ENCODE measurements at places on chromosomes 11 and 22.

DNA sequence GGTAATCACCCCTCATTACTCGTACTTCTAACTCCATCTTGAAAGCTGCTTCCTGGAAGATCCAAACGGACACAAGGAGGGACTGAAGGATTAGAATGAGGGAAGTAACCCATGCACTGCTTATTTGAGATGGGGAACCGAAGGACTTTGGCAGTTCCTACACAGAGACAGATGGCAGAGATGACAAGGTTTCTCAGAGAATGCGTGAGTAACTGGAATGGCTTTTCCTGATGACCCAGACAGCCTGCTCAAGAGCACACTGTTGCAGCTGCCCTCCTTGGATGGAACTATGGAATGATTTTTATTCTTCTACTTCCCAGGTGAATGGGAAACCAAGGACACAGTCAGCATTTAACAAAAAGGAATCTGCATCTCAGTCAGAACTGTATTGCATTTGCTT is 7.3 kb downstream of the KCNJ11 start:
- no peak for DNase-seq

- no peak for DNase-seq
Measured at GRCh38 chr22:30922151-30922611, 46.4 kb downstream of the MORC2 start.

DNA sequence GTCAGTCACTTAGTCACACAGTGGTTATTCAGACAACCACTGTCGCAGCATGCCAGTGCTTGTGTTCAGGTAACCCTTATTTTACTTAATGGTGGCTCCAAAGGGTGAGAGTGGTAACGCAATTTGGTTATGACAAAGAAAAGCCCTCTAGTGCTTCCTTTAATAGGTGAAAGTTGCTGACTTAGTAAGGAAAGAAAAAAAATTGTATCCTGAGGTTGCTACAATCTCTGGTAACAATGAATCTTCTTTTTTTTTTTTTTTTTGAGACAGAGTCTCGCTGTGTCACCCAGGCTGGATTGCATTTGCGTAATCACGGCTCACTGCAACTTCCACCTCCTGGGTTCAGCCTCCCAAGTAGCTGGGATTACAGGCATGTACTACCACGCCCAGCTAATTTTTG is 64.5 kb downstream of the C11orf91 start:
- no peak for DNase-seq

- DNase-seq = no peak
Measured at GRCh38 chr11:30313580-30313979, 9.3 kb upstream of the ARL14EP start.

GRCh38 chr11:67576735-67577475 is 6.7 kb upstream of the GSTP1 start:
- peak; percentile 12 for DNase-seq

- peak; percentile 67 for DNase-seq
Measured at GRCh38 chr11:111777094-111778046, 11.2 kb upstream of the PPP2R1B start.

GRCh38 chr22:29629903-29630516 is 26.6 kb downstream of the NF2 start:
- DNase-seq = no peak

GRCh38 chr11:79100093-79100910 is 340.5 kb downstream of the TENM4 start:
- DNase-seq = peak; percentile 38

- DNase-seq = no peak
Measured at GRCh38 chr22:46795140-46795539, 32.7 kb downstream of the TBC1D22A start.

- DNase-seq = no peak
Measured at GRCh38 chr11:36467012-36467411, 43.1 kb downstream of the TRAF6 start.

GRCh38 chr11:134350381-134350780 is 18.6 kb downstream of the GLB1L2 start:
- DNase-seq = no peak

GRCh38 chr22:37354261-37354660 is 72.0 kb downstream of the CYTH4 start:
- DNase-seq = no peak

- DNase-seq = no peak
Measured at GRCh38 chr11:7555052-7555699, 41.4 kb downstream of the PPFIBP2 start.

DNA sequence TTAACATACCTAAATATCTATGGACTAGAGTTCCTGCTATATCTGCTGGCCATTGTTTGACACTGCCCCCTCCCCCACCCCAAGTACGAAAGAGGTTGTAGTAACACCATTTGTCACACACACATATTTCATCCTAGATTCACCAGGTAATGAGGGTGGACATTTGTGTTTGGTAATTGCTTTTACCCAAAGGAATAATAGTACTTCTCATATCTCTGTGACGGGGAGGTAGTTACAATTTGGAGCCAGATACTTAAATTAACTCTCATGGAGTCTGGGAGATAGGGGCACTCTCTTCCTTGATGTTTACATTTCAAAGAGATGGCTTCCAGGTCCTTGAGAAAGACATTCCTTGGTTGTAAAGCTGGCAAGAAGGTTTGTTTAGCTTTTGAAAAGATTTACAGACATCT is 38.7 kb downstream of the REXO2 start:
- no peak for DNase-seq

DNA sequence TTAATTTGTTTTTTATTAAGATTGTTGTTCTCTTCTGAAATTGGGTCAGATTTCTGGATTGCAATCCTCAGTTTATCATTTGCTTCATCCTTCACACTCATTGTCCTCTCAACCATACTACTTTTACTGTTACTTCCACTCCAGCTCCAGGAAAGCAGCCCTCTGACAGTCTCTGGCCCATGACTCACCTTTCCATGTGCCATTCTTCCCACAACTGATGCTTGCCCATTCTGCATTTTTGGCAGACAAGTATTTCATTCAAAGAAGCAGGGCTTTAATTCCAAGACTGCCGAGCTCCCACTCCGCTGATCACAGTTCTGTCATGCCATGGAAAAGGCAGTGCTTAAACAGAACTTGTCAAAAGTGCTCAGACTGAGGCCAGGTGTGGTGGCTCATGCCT is 139.2 kb downstream of the WNT11 start:
- no peak for DNase-seq

GRCh38 chr11:65386307-65387140 is at the start of gene FRMD8:
FRMD8 (plus strand) TSS chr11:65386637; CDS start chr11:65387037, 400 bp downstream.
- peak; percentile 86 for DNase-seq

GRCh38 chr22:46382524-46382923 is 47.0 kb downstream of the TRMU start:
- DNase-seq = no peak

GRCh38 chr22:36465232-36466021 is 16.0 kb downstream of the TXN2 start:
- no peak for DNase-seq

DNA sequence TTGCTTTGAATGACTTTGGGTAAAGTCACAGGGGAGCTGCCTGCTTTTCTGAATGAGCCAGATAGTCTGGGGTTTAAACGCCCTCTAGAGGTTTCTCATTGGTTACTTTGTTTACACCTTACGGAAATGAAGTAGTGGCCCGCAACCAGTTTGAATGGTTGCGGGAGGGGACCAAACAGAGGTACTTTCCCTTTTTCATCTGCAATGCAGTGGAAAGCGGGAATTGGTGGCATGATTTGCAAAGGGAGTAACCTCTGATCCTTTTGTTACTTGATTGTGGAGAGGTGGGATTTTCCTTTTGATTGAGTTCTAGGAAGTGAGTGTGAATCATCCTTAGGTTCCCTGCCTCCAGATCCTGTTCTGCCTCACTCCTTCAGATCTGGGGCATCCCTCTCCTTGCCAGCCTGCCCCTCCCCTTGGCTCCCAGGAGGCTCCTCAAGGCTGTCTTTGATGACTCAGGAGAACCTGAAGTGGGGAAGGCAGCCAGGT is 15.9 kb upstream of the GLYATL1 start:
- peak; percentile 35 for DNase-seq

DNA sequence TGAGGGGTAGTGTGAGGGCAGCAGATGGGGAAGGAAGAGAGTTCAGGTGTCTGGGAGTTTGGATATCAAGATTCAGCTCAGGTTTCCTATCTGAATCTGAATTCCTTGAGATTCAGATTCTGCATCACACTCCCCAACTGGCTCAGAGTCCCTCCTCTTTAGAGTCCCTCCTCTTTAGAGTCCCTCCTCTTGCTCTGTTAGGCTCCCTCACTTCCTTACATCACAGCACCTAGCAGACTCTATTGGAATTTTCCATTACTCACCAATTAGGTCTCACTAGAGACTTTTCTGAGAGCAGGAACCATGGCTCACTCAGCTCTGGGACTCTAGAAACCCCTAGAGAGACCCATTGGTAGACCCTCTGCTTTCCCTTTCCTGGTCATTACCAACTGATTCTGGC is 303.4 kb upstream of the SYN3 start:
- no peak for DNase-seq

DNA sequence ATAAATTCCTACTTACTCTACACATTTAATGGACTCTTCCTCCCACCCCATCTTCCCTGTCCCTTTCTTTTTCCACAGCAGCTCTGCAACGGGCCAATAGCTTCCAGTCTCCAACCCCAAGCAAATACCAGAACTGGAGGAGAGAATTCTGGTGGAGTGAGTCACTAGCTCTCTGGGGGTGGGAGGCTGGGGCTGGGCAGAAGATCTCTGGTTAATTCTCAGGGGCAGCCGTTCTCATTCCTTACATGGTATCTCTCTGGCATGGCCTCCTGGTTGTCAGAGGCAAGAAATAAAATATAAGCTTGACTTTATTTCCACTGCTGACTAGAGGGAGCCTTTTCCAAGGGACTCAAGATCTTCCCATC is 90.4 kb upstream of the PARVA start:
- DNase-seq = no peak

DNA sequence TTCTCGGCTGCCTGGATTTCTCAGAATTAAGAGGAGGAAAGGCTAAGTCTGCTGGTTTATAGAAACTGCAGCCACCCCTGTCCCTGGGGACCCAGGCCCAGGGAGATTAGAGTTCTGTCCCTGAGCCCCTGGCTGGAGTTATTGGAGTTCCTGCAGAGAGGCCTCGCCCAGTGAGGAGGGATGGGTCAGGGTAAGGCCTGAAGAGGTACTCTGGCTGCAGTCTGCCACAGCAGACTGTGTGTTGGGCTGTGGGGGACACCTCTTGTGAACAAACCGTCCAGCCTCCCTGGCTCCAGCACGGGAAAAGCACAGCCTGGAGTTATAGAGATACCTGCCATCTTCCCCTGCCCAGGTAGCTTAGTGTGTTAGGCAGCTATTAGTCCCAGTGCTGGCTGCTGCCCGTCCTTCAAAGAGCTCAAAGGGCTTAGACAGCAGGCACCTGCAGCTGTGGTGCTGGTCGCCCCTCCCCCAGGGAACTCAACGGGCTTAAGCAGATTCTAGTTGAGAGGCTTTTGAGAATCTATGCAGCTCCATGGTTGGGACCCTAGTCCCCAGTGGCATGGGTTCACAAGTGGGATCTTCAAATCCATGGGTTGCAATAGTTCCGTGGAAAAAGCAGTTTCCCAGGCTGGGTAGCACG is 36.6 kb upstream of the MUC15 start:
- no peak for DNase-seq

- DNase-seq = no peak
Measured at GRCh38 chr11:69203381-69203780, 47.6 kb downstream of the SMIM38 start.

- no peak for DNase-seq
Measured at GRCh38 chr11:34787895-34788294, 128.3 kb downstream of the APIP start.

DNA sequence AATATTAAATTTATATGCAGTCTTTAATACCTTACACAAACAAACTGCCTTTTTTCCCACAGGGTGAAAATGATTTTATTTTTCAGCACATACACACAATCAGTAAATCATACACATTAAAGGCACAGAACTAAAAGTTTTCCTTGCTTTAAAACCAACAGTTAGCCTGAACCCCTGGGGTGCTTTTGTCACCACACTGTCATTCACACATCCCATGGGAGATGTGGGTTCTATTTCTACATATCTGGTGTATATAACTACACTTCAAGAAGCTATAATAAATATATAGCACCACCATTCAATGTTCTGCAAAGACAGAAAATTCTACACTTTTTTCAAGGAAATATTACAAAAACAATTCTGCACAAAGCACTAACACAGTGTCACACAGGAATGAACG is 197.0 kb downstream of the GUCY1A2 start:
- no peak for DNase-seq

GRCh38 chr11:127063241-127063640 is 62.7 kb upstream of the KIRREL3 start:
- DNase-seq = no peak

DNA sequence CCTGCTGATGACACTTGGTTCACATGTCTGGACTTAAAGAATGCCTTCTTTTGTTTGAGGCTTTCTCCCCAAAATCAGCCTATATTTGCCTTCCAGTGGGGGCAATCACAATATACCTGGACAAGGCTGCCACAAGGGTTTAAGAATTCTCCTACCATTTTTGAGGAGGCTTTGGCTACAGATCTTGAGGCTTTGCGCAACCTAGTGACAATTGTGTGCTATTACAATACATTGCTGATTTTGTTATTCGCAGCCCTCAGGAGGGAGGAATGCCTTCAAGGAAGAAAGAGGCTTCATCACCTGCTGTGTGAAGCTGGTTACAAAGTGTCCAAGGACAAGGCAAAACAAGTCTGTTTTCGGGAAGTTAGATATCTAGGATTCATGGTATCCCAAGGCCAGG is 50.8 kb upstream of the OR4C15 start:
- DNase-seq = no peak

GRCh38 chr22:47592791-47593190 is 830.3 kb downstream of the TBC1D22A start:
- DNase-seq = no peak

DNA sequence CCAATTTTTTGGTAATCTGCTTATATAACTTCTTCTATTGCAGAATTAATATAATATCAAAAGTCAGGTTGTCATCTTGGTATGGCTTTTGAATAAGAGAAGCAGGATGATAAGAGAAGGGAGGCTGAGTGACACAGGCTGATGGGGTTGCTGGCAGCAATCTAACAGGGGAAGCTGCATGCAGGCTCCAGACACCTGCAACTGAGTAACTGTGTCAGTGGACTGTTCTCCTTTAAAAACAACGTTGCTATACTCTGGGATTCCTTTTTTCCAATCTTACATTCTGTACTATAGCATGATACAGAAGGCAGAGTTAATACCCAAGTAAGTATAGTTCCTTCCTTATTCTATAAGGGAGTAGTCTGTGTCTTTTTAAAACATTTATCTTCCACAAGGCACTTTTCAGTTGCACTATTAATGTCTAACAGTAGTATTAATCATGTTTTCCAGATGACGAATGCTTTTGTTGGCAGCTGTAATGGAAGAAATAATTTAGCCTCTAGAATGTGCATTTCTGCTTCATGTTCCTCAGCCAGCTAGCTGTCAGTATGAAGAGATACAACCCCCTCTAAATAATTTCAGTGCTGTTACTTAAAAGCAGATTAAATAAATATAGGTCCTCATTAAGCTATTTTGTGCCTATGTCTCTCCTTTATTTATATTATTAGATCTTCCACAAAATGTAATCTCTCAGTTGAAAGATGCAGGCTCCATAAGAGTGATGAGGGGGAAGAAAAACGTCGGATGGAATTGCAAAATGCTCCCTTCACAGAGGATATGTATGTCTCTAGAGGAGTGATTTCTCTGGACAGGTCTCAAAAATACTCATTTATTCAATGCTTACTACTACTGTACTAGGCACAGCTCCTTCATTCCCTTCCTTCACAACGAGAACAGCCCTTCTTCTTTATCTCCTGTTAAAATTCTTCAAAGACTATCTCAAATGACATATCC is 50.8 kb downstream of the ATG16L2 start:
- no peak for DNase-seq
